ENCODE measurements at places on chromosomes 2 and 18. TPM values are rescaled to one million over a fixed set of nuclear protein-coding genes. Genes with fewer than 3 reads are reported as not detected.

Gene TNFRSF11A
- total RNA-seq, result 7.8 TPM

Gene FZD7
- 12.1 TPM for total RNA-seq

GRCh38 chr2:20928617-20929016 lies 105.7 kb upstream of the LDAH start:
- H3K4me3 ChIP-seq, result no peak overlapping the region
- H3K4me1 ChIP-seq, result no peaks in the 10 kb centered on the region
- H3K27me3 ChIP-seq, result peaks cover 3% of the 10 kb centered on the region
- no peaks in the 10 kb centered on the region for H3K36me3 ChIP-seq

- H3K27me3 ChIP-seq, result no peaks in the 10 kb centered on the region
- H3K4me3 ChIP-seq, result peak overlapping the region; percentile 86
- peaks cover 2% of the 10 kb centered on the region for H3K4me1 ChIP-seq
- peak overlapping the region; percentile 97 for H3K27ac ChIP-seq
- no peaks in the 10 kb centered on the region for H3K36me3 ChIP-seq
- DNase-seq, result peak; percentile 69
These were observed 1.1 kb downstream of the HNRNPLL start for GRCh38 chr2:38601463-38602135.

- DNase-seq, result no peak
- no peaks in the 10 kb centered on the region for H3K4me1 ChIP-seq
- no peak overlapping the region for H3K4me3 ChIP-seq
- H3K27me3 ChIP-seq, result no peaks in the 10 kb centered on the region
- no peaks in the 10 kb centered on the region for H3K36me3 ChIP-seq
These were observed 70.8 kb downstream of the TMEM200C start for GRCh38 chr18:5824370-5824984.

GRCh38 chr2:232982926-232983668 lies 30.0 kb downstream of the NGEF start:
- no peaks in the 10 kb centered on the region for H3K4me1 ChIP-seq
- H3K36me3 ChIP-seq, result no peaks in the 10 kb centered on the region
- no peak overlapping the region for H3K27ac ChIP-seq

GRCh38 chr2:119735565-119735964 lies 24.2 kb upstream of the PTPN4 start:
- no peak for DNase-seq
- H3K27me3 ChIP-seq, result no peaks in the 10 kb centered on the region
- no peak overlapping the region for H3K4me3 ChIP-seq
- no peak overlapping the region for H3K27ac ChIP-seq

GRCh38 chr2:57333221-57333620 lies 713.4 kb upstream of the VRK2 start:
- no peak overlapping the region for H3K27ac ChIP-seq
- H3K36me3 ChIP-seq, result no peaks in the 10 kb centered on the region
- no peak for DNase-seq
- no peaks in the 10 kb centered on the region for H3K4me1 ChIP-seq
- no peaks in the 10 kb centered on the region for H3K27me3 ChIP-seq

DNA sequence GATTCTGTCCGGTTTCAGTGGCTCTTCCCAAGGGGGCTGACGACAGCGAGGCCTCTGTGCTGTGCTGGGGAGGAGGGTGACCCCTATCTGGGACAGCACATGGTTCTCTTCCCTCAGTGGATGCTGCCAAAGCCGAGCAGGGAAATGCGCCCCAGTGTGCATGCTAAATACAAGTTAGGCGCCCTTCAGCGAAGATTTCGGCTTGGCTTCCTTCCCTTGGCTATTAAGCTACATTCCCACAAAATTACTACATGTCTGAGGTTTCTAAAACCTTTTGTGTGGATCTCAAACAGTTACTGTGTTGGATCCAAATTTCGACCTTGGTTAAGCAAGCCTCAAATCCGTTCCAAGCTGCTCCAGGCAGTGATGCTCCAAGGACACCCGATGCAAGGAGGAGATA lies 440.3 kb downstream of the NRXN1 start:
- no peaks in the 10 kb centered on the region for H3K36me3 ChIP-seq
- H3K4me3 ChIP-seq, result no peak overlapping the region
- no peak for DNase-seq
- no peaks in the 10 kb centered on the region for H3K27me3 ChIP-seq

DNA sequence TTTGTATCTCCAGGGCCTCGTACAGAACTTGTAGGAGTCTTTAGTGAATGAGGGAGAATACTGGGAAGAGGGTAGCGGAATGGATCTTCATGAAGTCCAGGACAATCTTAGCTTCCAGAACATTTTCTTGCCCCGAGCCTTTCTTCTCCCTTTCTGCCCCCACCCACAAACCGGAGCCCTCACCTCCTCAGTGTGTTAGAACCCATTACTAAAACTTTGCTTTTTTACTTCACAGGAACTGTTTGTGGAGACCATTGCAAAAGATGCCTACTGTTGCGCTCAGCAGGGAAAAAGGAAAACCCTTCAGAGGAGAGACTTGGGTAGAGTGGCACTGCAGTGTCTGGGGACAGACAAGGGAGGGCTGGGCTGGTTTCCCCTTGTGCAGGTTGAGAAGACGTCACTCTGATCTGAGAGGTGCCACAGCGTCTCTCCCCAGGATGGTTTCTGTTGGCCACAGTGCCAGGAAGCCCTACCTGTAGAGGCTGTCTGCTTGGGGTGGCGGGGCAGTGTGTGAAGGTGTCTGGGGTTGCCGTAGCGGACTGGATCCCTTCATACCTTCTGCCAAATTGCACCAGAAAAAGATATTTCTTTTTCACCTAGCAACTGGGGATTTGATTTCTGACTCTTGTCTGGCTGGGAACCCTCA lies 786 bp downstream of the POLE4 start:
- peaks cover 19% of the 10 kb centered on the region for H3K36me3 ChIP-seq
- peak overlapping the region; percentile 18 for H3K4me3 ChIP-seq
- H3K27ac ChIP-seq, result no peak overlapping the region
- H3K4me1 ChIP-seq, result no peaks in the 10 kb centered on the region
